CD4-positive, alpha-beta T cell (primary cell): ENCODE measurements at places on chromosomes 4 and X.

GRCh38 chr4:181661090-181661489 lies 582.1 kb upstream of the TENM3 start:
- no peak for DNase-seq
- no peak overlapping the region for H3K4me3 ChIP-seq
- no peaks in the 10 kb centered on the region for H3K36me3 ChIP-seq
- no peaks in the 10 kb centered on the region for H3K27me3 ChIP-seq
- no peak overlapping the region for H3K27ac ChIP-seq

DNA sequence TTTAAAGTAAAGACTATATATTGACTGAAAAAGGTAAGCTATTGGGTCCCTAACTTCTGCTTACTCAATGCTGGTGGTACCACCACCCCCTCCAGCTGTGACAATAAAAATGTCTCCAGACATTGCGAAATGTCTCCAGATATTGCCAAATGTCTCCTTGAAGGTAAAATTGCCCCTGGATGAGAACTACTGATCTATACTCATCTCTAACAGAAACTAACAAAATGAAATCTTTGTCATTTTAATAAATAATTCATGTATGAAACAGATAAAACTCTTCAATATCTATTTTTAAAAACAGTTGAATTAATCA lies 20.1 kb downstream of the CLTRN start:
- no peak for DNase-seq
- H3K27me3 ChIP-seq, result no peaks in the 10 kb centered on the region
- H3K4me1 ChIP-seq, result no peaks in the 10 kb centered on the region
- H3K27ac ChIP-seq, result no peak overlapping the region
- H3K36me3 ChIP-seq, result no peaks in the 10 kb centered on the region
- no peak overlapping the region for H3K4me3 ChIP-seq

DNA sequence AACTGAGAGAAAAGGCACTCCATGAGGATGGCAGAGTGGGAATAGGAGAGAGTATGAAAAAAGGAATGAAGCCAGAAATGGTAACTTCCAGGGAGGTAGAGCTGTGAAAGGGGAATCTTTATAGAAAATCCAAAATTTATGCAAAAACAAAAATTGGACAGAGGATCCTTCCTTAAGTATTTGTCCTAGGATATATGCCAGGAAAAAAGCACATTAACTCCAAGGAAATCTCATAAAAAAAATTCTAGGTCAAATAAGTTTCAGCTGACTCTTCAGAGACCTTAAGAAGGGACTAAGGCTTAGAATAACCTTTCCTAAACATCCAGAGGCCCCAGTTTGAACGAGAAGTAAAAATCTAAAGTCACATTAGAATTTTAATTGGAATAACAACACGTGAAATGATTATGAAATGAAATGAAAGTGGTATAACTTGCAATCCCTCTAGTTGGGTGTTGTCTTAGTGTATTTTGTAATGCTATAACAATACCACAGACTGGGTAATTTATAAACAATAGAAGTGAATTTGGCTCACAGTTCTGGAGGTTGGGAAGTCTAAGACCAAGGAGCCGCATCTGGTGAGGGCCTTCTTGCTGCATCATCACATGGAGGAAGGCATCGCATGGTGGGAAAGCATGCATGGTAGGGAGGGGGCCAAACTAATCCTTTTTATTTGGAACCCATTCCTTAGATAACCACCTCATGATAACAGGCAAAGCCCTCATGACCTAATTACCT lies 145.4 kb upstream of the RXFP1 start:
- no peak overlapping the region for H3K4me3 ChIP-seq
- no peaks in the 10 kb centered on the region for H3K27me3 ChIP-seq
- no peak overlapping the region for H3K27ac ChIP-seq
- no peak for DNase-seq

DNA sequence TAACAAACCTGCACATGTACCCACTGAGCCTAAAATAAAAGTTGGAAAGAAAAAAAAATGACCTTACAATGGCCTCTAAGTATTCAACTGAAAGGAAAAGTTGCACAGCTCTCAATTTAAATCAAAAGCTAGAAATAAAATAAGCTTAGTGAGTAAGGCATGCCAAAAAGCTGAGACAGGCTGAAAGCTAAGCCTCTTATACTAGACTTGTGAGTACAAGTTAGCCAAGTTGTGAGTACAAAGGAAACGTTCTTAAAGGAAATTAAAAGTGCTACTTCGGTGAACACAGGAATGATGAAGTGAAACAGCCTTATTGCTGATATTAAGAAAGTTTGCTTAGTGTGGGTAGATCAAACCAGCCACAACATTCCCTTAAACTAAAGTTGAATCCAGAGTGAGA lies 707.9 kb upstream of the PITX2 start:
- H3K27ac ChIP-seq, result no peak overlapping the region
- H3K4me1 ChIP-seq, result no peaks in the 10 kb centered on the region
- no peaks in the 10 kb centered on the region for H3K36me3 ChIP-seq
- H3K4me3 ChIP-seq, result no peak overlapping the region
- no peak for DNase-seq
- H3K27me3 ChIP-seq, result no peaks in the 10 kb centered on the region

DNA sequence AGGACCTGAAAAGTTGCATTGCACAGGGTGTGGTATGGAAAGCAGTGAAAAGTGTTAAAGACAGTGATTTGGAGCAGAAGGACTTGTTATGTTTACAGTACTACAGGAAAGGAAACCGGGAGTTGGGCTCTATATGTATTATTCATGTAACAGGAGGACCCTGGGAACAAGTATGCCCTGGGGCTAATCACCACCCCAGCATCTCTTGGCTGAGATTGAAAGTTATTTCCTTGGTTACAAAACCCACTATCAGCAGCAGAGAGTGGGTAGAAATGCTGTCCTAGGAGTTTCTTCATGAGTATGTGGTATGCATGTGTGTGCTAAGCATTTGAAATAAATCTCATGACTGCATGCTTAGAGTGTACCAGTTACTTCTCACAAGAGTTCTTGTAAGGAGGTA lies 46.9 kb downstream of the STK32B start:
- no peak for DNase-seq
- H3K27ac ChIP-seq, result no peak overlapping the region
- H3K36me3 ChIP-seq, result no peaks in the 10 kb centered on the region
- H3K27me3 ChIP-seq, result no peaks in the 10 kb centered on the region

DNA sequence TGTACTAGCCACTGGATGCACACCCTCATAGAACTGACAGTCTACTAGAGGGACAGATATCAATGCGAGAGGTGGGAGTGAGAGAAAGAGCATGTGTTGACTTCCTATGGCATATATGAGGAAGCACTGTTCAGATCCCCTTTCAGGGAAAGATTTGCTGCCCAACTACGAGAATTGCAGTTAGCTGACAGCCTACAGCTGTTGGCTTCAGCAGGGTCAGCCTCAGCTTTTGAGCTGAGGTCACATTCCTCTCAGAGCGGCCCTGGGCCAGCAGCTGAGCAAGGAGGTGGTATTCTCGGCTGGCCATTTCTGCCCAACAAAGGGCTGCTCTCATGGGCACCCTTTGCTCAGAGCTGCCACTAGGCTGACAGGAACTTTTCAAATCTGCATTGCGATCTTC lies 580.2 kb downstream of the MID1IP1 start:
- DNase-seq, result no peak
- H3K4me1 ChIP-seq, result no peaks in the 10 kb centered on the region
- no peak overlapping the region for H3K27ac ChIP-seq
- H3K36me3 ChIP-seq, result no peaks in the 10 kb centered on the region

GRCh38 chr4:40283968-40284367 lies 51.2 kb upstream of the CHRNA9 start:
- H3K27me3 ChIP-seq, result no peaks in the 10 kb centered on the region
- H3K4me1 ChIP-seq, result peaks cover 47% of the 10 kb centered on the region
- DNase-seq, result peak; percentile 73
- H3K4me3 ChIP-seq, result no peak overlapping the region
- H3K36me3 ChIP-seq, result no peaks in the 10 kb centered on the region
